ENCODE measurements at places on chromosomes 4 and X.

GRCh38 chr4:90769251-90769650 is 642.1 kb downstream of the CCSER1 start:
- no peak for DNase-seq

DNA sequence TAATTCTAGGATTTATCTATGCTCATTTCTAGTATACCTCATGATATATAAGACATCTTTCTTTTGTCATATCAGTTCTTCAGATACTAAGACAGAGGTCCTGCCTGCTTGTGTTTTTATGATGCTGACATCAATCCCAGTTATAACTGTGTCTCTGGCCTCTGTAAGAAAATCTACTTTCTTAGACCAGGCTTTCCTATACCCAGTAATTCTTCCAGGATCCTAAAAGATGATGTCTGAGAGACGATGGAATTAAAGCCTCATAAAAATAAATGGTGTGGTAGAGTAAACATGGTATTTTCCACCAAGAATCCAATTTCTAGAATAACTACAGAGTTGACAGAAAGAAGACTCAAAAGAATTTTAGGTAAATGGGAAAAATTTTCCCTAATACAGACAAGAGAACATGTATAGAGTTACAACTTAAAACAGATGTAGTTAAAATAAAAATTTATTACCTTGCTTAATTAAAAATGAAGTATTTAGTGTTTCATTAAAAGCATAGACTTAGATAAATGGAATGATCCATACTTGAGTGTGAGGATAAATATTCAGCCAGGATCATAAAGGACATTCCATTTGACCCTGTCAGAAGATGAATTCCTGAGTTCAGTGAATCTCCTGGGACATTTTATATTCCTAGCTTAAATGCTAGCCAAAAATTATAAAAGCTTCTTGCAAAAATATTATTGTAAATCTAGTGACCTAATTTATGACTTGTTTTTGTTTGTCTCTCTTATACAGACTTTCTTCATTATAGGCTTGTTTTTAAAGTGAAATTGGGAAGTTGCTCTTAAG is 137.4 kb downstream of the PDLIM5 start:
- no peak for DNase-seq

DNA sequence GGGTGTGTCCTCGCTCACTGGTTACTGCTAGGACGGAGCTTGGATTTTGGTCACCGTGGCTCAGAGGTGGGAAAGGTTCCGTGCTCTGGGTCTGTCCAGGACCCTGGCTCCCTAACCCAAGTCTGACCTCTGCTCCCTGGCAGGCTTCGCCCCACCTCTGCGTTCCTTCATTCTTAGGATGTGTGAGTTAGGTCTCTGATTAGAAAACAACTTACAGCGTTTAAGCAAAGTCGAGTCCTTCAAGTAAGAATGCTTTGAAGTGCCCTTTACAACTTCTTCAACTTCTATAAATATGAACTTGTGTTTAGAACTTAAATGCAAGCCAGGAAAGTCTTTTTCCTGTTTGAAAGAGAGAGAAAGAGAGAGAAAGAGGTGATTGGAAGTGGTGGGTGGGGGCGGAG is 891 bp downstream of the TLR2 start:
- no peak for DNase-seq

DNA sequence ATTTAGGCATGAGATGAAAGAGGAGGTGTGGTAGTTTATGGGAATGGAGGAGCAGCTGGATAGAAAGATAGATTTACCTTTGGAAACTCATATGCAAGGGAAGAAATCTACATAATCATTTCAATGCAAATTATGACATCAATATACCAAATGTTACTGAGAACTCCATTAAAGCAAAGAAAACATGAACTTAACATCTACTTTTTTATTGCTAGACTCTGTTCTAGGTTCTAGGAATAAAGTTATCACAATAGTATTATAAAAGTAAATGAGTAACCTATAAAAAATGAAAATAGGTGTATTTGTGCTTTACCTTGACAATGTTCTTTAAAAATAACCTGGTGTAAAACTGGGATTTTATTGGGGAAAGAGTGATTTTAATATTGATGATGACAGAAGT is 221.6 kb upstream of the SLIT2 start:
- no peak for DNase-seq

- DNase-seq, result peak; percentile 62
These were observed 944 bp downstream of the FUNDC2 start for GRCh38 chrX:155027509-155028066.

- peak; percentile 91 for DNase-seq
These were observed 8.1 kb downstream of the SH3BP2 start for GRCh38 chr4:2800691-2801596.

DNA sequence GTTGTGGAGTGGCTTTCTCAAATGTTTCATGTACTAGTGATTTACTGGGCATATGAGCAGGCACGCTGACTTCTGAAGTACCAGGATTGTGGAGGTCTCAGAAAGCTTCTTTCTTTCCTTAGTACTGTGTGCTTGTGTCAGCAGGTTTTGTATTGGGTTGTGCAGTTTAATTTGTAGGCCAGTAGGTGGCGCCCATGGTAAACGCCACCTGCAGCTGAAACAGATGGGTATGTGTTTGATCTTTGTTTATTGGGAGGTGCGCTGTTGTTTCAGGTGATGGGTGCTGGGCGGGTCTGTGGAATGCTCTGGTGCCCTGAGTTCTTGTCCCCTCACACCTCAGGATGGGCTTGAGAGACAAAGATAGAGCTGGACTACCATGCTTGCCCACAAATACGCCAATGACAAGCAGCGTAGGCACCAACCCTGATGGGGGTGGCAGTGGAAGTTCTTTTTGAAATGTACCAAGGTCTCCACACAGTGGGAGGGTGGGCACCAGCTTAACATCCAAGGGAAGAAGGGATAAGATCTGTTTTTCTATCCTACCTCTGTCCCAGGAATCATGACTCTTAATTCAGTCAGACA is 141.5 kb downstream of the RPS6KA6 start:
- DNase-seq, result peak; percentile 14

GRCh38 chr4:41375561-41375960 is 118.8 kb downstream of the UCHL1 start:
- DNase-seq, result no peak

GRCh38 chrX:18938710-18939109 is 45.2 kb downstream of the PHKA2 start:
- DNase-seq, result no peak

DNA sequence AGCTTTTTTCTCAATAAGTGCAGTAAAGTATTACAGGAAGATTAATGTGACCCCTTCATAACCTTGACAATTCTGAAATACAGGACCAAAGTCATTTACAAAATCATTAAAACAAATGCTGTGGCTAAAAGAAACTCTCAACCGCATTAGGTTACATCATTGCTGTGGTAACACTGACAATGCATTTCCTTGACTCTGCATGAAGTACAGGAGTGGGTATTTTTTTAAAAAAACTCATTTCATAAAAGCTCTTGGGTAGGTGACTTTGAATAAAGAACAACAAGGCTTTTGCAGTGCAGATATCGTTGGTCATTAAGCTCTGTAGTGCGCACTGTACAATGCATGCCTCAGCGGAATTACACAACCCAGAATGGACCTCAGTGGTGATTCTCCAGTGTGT is 23.4 kb upstream of the XK start:
- no peak for DNase-seq

DNA sequence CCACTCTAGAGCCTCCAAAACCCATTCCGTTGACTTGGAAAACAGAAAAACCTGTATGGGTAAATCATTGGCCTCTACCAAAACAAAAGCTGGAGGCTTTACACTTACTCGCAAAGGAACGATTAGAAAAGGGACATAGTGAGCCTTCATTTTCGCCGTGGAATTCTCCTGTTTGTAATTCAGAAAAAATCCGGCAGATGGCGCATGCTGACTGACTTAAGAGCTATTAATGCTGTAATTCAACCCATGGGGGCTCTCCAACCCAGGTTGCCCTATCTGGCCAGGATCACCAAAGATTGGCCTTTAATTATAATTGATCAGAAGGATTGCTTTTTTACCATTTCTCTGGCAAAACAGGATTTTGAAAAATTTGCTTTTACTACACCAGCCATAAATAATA is 60.8 kb downstream of the ZNF732 start:
- no peak for DNase-seq

DNA sequence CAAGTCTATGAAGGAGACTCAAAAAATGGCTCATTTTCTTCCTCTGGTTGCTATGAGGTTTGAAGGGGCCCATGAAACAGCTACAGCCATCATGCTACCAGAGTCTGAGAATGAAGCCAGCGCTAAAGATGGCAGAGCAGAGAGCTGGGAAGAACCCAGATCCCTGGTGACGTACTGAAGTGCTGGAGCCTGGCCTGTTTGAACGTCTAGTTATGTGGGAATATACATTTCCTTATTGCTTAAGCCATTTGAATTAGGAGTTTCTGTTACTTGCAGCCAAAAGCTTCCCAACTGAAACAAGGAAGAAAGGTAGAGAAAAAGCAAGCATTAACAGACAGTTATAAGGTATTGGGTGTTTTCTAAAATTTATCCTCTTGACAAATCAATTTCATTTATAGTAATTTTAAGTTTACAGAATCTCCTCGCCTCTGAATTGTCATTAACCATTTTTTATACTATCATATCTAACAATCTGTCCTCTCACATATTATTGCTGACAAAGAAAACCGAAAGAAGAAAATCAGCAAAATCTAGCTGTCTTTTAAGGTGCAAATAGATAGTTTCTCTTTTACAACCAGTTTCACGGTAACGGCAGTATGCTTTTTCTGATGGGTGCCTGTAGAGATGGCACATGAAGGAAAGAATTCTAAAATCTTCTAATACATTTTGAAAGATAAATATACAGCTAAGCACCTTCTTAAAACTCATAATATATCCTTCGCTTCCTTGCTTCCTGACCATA is 8.9 kb upstream of the COQ2 start:
- no peak for DNase-seq

- DNase-seq, result no peak
These were observed 13.7 kb upstream of the CLTRN start for GRCh38 chrX:15678339-15678738.

DNA sequence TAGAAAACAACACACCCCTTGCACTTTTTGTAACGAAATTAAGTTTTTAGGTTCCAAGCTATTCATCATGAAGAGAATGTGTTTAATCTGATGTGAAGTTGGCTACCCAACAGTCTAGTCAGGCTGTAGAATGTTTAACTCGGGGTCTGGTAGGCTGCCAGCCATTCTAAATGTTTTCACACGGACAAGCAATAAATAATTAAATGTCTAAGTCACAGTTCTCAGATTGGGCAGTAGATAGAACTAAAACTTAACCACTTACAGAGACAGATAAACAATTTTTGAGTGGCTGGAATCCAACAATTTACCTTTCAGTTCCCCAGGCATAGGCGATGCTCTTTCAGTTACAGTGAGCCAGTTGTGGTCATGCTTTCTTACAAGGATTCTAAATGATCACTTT is 66.5 kb downstream of the CHIC2 start:
- DNase-seq, result no peak

- no peak for DNase-seq
These were observed 255.4 kb upstream of the TTC29 start for GRCh38 chr4:147201016-147201415.

DNA sequence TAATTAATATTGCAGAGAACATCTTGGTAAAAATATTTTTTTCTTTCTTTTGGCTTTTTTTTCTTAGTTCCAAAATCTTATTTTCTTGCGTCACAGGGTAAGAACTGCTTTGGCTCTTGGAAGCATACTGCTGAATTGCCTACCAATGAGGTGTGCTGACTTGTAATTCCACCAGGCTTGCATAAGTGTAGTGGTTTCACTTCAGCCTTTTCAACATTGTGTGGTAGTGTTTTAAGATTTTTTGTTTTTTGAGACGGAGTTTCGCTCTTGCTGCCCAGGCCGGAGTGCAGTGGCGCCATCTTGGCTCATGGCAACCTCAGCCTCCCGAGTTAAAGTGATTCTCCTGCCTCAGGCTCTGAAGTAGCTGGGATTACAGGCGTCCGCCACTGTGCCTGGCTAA is 42.4 kb downstream of the N4BP2 start:
- no peak for DNase-seq

GRCh38 chr4:830601-831482 is 4.9 kb upstream of the CPLX1 start:
- DNase-seq, result no peak

- no peak for DNase-seq
These were observed 79.4 kb downstream of the MAOA start for GRCh38 chrX:43735534-43735933.

GRCh38 chrX:107470971-107471370 is 21.5 kb downstream of the FRMPD3 start:
- no peak for DNase-seq

DNA sequence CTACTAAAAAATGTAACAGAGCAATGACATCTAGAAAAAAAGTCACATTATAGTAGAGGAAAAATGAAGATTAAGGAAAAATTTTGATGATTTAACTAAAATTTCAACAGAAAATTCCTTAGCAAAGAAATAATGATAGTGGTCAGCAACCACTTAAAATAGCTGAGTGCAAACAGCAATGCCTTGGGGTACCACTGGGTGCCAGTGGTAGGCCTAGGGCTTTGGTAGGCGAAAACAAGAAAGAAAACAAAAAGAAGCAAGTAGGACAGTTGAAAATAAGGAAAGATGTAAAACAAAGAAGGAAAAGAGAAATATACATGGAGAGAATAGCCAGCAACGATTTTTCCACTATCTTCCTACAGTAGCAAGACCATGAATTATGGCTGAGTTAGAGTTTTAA is 313.5 kb upstream of the IRS4 start:
- no peak for DNase-seq

DNA sequence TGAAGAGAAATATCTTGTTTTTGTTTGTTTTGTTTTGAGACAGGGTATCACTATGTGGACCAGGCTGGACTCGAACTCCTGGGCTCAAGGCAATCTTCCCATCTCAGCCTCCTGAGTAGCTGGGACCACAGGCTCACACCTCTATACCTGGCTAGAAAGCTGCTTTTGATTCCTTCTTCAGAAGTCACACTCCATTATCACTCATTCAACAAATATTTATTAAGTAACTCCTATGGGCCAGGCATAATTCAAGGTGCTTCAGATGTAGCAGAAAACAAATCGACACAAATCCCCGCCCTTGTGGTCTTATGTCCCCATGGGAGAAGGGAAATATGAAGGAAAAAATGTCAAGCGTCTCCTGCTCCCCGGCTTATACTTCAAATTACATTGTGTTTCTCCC is 72.6 kb upstream of the DHX15 start:
- no peak for DNase-seq

DNA sequence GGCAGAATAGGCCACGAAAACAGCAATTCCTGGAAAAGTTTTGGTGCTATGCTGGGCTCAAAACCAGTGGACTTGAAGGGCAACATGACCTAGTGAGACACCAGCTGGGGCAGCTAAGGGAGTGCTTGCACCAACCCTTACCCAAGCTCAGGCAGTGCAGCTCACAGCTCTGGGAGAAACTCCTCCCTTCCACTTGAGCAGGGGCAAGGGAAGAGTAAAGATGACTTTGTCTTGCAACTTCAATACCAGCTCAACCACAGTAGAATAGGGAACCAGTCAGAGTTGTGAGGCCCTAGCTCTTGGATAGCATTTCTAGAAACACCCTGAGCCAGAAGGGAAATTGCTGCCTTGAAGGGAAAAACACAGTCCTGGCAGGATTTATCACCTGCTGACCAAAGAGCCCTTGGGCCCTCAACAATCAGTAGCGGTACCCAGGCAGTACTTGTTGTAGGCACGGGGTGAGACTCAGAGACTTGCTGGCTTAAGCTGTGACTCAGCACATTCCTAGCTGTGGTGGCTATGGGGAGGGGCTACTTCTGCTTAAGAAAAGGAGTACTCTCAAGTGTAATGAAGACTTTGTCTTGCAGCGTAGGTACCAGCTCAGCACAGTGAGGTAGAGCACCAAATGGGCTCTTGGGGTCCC is 19.7 kb upstream of the ABCG2 start:
- DNase-seq, result no peak

GRCh38 chrX:63506320-63506719 is 155.2 kb upstream of the SPIN4 start:
- peak; percentile 19 for DNase-seq
